ENCODE measurements at places on chromosomes 1 and 21.

GRCh38 chr21:18152371-18152770 lies 92.3 kb upstream of the CHODL start:
- DNase-seq, result no peak

GRCh38 chr1:107433068-107433467 lies 292.2 kb downstream of the NTNG1 start:
- DNase-seq, result no peak

- DNase-seq, result peak; percentile 50
Observed at GRCh38 chr1:22662318-22662717, 9.3 kb downstream of the C1QB start.

DNA sequence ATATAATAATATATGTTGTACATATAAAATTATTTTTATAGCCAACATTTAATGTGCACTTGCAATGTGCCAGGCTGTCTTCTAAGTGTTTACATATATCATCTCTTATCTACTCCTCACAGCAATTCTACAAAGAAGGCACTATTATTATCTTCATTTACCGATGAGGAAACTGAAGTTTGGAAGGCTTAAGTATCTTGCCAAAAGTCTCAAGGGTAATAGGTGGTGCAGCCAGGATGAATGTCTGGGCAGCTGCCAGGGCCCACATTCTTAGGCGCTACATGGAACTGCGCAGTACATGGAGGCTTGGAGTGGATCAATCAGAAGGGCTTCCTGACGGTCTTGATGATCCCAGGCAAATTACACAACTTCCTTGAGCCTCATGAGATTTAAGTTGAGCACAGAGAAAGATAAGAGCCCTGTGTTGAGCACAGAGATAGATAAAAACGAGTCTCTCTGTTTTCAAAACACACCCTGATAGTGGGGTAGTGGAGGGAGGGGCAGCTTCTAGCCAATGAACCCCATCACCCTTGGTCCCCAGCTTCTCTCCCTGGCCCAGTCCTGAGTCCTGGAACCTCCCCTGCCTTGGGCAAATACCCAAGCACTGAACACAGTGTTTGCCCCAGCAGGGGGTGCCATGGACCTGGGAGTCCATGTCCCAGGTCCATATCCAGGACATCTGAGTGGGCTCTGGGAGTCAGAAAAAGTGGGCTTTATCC lies 9.2 kb downstream of the POU3F1 start:
- no peak for DNase-seq

- DNase-seq, result peak; percentile 51
Observed at GRCh38 chr1:164651351-164651951, 92.5 kb downstream of the PBX1 start.

- no peak for DNase-seq
Observed at GRCh38 chr1:154435599-154436200, 30.6 kb downstream of the IL6R start.

GRCh38 chr1:108505763-108506070 lies 54.2 kb upstream of the EEIG2 start:
- no peak for DNase-seq

GRCh38 chr1:154994269-154994587 lies 842 bp downstream of the LENEP start:
- no peak for DNase-seq
